ENCODE measurements at places on chromosomes 16 and 17.
A peak's percentile ranks its signal among the peaks of the same experiment; 100 is the strongest.

GRCh38 chr16:64280317-64280716, 841.5 kb downstream of the CDH11 start:
- no peak for DNase-seq

DNA sequence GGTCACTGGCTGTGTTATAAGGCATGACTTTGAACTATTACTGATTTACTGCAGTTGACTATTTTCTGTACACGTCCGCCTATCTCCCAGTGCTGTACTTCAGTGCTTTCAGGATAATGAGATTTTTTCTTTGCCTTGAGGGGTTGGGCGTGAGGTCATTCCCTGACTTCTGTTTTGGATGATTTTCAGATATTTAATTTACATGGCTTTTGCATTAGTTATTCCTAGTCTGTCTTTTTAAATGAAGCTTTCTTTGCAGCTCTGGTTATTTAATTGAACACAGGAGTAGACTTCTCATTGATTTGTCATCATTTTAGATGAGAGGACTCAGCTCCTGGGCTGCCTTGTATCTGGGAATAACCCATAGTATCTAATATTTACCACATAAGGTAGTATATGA, 23.7 kb downstream of the WIPF2 start:
- no peak for DNase-seq

- peak; percentile 6 for DNase-seq
Measured at GRCh38 chr17:43517161-43517560, 29.0 kb downstream of the ETV4 start.

GRCh38 chr16:87248714-87249113, 68.5 kb downstream of the C16orf95 start:
- peak; percentile 49 for DNase-seq

DNA sequence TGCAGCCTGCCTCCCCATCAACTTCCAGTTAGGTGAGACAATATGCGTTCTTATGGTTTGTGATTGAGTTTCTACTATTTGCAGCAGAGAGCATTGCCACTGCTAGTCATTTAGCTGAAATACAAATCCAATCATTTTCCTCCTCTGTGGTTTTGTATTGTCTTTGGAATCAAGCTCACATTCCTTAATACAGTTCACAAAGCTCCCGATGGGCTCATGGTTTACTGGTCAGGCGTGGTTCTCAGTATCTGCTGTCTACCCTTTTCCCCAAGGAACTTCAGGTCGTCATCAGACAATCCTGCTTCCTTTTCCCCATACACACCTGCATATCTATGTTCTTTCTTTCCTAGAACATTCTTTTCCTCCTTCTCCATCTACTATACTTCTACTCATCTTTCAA, 69.6 kb upstream of the GAS7 start:
- DNase-seq = no peak

DNA sequence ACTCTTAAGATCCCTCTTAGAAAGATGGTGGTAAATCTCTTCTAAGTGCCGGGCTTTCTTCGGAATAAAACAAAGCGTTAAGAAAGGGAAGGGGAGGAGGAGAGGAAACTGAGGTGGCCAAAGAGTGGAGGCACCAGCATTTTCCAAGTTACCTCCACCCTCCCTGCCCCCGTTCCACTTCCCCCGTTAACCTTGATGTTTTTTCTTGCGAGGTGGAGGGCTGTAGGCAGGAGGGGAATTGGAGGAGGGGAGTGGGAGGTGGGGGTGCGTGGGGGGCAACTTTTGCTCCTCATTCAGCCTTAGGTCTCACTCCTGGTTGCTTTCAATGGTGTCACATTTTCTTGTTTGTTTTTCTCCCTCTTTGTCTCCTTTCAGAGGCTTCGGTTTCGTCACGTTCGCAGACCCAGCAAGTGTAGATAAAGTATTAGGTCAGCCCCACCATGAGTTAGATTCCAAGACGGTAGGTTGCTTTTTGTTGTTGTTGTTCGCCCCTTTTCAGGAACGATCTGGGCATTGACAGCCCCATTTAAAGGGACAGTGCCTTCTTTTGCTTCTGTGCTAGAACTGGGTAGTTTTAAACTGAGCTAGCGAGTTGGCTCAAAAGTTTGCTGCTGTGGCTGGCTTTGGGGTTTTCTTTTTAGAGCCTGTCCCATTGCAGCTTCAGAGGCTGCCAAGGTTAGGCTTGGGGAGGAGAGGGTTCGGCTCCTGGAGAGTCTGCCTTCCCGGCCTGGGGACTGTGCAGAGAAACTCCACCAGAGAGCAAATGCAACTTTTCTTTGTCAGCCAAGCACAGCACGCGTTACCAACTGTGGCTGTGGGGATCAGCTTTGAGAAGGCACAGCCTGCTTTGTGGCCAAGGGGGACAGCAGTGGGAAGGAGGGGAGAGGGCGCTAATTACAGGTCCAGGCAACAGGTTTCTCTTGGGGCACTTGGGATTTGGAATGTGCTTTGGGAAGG, 1.9 kb downstream of the MSI2 start:
- no peak for DNase-seq

- DNase-seq = no peak
Measured at GRCh38 chr17:11330826-11331225, 89.8 kb downstream of the SHISA6 start.

DNA sequence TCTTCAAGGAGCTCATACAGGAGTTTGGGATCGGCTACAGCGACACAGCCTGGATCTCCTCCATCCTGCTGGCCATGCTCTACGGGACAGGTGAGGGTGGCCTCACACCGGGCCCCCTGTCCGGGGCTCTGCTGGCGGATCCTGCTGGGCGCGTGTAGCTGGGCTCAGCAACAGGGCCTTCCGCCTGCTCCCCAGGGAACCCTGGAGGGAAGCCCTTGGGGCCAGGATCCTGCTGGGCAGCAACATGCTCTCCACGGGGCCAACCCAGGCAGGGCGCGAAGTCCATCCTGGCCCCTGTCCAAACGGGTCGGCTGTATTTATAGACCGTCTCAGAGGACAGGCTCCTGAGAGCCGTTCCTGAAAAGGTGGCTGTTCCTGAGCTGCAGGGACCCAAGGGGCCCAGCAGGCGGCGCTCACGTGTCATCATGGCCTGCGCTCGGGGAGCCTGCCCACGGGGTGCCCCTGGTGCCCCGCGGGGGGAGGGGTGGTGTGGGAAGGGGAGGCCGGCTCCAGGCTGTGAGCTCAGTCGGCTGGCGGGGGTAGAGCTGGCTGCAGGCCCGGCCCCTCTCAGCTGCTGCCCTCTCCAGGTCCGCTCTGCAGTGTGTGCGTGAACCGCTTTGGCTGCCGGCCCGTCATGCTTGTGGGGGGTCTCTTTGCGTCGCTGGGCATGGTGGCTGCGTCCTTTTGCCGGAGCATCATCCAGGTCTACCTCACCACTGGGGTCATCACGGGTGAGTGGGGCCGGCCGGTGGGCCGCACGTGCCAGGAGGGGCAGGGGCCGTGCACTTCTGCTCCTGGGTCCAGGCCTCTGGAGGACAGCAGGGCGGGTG, 7.5 kb downstream of the SLC16A3 start:
- DNase-seq = peak; percentile 69

DNA sequence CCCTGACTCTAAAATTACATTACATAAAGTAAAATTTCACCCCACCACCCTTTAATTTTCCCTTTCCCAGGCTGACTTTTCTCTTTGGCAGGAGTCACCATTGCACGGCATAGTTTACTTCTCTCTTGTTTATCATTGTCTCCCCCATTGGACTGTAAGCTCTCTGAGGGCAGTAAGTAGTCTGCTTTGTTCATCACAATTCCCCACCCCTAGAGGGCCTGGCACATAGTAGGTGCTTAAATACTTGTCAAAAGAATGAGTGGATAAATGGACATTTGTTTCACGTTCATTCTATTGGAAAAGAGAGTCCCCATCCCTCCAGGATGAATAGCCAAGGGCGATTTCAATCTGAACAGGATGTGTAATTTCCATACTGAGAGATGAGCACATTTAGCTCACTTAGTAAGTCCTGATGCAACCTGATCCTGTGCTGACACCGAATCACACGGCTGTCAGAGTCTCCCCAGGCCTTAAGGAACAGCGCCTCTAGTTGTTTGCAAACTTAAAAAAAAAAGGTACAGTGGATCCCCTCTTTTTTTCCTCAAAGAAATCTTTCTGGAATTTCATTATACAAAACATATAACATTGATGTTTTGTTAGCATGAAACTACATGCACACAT, 54.0 kb downstream of the AKAP1 start:
- peak; percentile 4 for DNase-seq

DNA sequence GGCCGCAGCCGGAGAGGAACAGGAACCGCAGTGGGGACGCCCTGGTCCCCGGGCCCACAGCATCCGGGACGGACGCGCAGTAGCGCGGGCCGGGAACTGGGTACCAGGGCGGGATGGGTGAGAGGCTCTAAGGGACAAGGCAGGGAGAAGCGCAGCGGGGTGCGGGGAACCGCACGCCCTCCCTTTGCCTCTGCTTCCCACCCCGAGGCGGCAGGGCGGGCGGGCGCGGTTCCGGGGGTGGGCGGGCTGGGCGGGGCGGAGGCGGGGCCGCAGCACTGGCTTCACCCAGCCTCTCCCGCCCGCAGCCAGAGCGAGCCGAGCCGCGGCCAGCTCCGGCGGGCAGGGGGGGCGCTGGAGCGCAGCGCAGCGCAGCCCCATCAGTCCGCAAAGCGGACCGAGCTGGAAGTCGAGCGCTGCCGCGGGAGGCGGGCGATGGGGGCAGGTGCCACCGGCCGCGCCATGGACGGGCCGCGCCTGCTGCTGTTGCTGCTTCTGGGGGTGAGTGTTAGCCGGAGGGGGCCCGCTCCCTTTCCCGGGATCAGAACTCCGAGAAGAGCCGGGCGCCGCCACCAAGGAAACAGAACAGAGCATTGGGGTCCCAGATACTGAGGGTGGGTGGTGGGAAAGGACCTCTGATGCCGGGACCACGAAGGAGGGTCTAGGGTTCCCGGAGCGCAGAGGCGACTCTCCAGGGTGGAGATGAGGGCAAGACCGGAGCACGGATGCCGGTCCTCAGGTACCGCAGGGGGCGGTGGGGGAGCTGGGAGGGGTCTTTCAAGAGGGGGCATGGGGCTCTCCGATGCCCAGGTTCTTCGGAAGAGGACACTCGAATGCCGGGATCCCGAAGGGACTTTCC, at the start of gene NGFR:
NGFR (plus strand) TSS at position 308 of the 856 bp plus-strand sequence; CDS start at position 433, 125 bp downstream.
- peak; percentile 24 for DNase-seq

DNA sequence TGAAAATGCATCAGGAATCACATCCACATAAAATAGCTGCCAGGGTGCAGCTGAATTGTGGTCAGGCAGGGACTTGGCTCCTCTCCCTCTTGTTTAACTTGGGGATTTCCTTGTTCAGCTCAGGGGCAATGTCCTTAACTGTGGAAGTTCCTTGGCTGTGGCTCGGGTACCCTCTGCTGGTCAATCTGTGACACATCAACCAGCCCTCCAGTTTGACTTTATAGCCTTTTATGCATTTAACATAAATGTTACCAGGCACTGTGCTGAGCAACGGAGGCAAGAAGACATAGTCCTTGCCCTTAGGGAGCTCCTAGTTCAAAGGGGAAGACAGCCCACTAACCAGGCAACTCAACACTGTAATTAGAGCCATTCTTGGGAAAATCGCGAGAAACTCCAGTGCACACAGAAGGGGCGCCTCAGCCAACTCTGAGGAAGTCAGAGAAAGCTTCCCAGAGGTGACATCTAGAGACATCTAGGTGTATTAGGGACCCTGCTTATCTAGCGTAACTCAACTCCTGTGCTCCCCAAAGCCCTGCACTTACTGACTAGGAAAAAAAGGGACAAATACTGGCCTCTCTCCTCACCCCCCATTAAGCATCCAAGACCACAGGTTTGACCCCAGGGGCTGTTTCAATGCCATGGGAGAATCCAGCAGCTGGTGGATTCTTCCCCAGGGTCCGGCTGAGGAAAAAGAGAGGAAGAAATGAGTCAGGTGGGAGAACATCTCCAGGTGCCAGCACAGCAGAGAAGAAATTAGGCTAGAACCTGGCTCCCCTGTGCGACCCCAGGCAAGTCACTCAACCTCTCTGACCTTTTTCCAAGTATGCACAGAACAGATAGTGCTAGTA, 17.3 kb upstream of the EEF2K start:
- peak; percentile 76 for DNase-seq

DNA sequence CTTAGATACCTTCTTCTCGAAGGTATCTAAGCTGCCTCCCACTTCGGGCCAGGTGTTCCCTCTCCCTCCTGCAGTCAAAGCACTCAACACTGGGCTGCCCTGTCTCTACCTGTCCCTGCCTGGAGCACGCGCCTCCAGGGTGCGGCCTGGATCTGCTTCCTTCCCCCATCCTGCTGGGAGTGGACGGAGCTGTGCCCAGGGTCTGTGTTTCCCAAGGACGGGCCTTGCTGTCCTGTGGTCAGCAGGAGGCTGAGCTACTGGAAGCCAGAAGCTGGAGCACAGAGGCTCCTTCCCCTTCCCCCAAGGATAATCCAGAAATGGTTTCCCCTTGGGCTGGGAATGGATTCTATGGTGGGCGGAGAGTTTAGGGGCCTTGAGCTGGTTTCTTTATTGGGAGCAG, 16.7 kb downstream of the LLGL2 start:
- DNase-seq = no peak

- DNase-seq = no peak
Measured at GRCh38 chr17:21425736-21426135, 49.6 kb downstream of the KCNJ12 start.

- no peak for DNase-seq
Measured at GRCh38 chr16:56097306-56097705, 94.0 kb upstream of the GNAO1 start.

DNA sequence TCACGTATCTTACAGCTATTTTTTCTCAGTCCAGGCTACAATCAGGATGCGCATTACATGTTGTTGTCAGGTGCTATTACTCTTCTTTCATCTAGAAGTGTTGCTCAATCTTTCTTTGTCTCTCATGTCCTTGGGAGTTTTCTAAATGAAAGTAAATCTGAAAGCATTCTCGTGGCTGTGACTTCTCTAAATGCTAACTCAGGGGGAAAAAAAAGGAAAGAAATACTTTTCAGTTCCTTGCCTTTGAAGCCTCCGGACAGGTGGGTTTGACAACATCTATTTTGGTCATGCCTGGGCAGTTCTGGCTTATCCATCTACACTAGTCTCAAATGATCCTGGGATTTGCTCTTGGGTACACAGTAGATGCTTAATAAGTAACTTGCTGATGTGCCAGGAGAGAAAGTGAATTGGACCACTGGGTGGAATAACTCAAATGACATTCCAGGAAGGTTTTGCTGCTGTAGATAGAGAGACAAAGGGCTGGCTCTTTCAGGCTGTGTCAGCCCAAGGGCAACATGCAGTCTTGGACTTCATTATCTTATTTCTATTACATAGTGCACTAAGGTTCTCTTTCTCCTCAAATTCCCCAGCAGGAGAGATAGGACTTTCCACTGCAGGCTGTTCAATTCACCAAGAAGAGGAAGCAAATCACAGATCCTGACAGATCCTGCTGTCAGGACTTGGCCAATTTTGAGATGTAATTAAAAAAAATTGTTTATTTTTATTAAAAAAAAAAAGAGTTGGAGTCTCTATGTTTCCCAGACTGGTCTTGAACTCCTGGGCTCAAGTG, 63.6 kb upstream of the NFAT5 start:
- no peak for DNase-seq

Data from activated CD4-positive, alpha-beta T cell treated with anti-CD3 and anti-CD28 coated beads, Interleukin-2, Interleukin-4, amounts not matched to agents 100 ng/mL and 50 ng/mL, durations not matched to agents 16 hours and 8 hours (primary cell).